ENCODE measurements at places on chromosomes 6 and 20. TPM values are rescaled to one million over a fixed set of nuclear protein-coding genes. Genes with fewer than 3 reads are reported as not detected.

- no peak for DNase-seq
Observed at GRCh38 chr6:168131464-168132415, 52.7 kb upstream of the FRMD1 start.

The FAXC gene
- total RNA-seq, result 2.1 TPM

- DNase-seq, result no peak
Observed at GRCh38 chr6:15705981-15706380, 43.2 kb upstream of the DTNBP1 start.

The NKAIN4 gene
- total RNA-seq, result not detected

The EZR gene
- 426 TPM for total RNA-seq

The NOTCH4 gene
- 1.8 TPM for total RNA-seq

The CYP39A1 gene
- total RNA-seq, result 8.3 TPM

GRCh38 chr6:144602523-144603180 is 317.5 kb downstream of the UTRN start:
- no peak for DNase-seq

The CSNK2B gene
- 242 TPM for total RNA-seq

DNA sequence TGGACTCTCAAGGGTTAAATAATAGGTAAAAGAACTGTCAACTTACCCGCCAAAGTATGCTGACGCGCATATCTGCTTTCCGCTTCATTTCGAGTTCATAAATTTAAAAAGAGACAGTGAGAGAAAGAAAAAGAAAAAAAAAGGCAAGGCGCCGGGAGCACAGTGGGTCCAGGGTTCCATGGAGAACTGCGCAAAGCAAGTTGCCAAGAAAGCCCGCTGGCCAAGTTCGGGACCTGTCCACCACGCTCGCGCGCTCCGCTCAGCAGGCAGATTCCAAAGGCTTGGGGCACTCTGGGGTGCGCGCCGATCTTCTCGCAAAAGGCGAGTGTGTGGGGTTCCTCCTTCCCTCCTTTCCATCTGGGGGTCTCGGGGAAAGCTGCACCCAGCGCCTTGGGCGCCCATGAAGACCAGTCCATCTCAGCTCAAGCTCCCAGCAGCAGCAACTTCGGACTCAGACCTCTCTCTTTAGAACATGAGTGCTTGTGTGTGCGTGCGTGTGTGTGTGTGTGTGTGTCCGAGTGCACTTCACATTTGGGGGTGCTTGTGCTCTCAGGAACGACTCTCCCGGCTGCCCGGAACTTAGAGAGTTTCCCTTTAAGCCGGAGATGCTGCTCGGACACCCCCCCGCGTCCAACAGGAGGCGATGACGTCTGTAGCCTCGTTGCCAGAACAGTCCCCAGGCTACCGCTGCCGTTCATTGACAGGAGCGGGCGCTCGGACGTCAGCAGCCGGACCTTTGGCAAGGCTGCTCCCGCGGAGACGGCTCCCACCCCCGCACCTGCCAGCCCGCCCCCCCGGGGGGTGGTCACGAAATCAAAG is 180.0 kb downstream of the TBXT start:
- DNase-seq, result peak; percentile 72

The SNAP25 gene
- 1.6 TPM for total RNA-seq

DNA sequence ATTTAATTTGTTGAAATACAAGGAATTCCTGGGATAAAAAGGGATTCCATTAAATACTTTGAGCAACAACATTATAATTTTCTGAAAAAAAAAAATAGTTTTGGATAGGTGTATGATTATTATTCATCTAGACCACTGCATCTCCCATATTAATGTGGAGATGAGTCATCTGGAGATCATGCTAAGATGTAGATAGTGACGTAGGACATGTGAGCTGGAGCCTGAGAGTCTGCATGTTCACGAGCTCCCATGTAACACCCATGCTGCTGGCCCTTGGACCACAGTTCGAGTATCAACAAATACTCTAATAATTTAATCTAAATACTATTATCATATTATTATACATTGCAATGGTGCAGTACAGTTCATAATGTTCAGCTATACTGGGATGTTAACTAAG is 91.6 kb downstream of the EPM2A start:
- no peak for DNase-seq

DNA sequence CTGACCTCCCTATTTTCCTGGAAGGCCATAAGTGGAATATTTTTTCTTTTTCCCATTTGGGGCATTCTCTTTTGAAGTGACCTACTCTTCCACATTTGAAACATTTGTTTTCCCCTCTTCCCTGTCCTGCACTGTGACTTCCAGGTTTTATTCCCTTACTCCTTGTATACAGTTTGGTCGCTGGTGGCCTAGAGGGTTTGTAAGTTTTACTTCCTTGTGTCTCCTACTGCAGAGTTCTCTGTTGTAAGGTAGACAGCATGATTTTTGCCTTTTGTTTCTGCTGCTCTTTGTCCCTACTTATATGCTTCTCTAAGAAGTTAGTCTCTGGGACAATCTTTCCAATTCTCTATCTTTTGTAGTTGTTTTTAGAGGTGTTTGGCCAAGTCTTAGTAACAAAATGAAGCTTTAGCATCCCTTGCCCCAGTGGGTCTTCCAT is 7.4 kb upstream of the ZNFX1 start:
- DNase-seq, result no peak

The MOG gene
- not detected for total RNA-seq

The YTHDF1 gene
- 25.7 TPM for total RNA-seq

- no peak for DNase-seq
Observed at GRCh38 chr20:1637755-1638154, 17.9 kb upstream of the SIRPB1 start.

The GNMT gene
- not detected for total RNA-seq
